ENCODE measurements at places on chromosomes 13 and 19.

DNA sequence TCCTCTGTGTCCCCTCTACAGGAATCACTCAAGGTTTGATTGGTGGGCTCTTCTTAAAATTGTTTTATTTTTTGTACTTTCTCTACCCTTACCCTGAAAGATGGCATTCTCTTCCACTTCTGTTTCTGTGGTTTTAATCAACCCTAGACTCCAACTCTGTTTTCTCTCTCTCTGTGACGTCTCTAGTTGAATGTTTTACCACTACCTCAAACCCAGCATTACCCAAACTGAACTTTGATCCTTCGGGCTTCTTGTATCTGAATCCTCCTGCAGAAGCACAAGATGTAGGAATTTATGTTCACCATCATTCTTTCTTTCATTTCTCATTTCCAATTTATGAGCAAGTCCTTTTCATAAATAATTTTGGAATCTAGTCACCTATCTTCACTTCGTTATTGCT is 39.9 kb downstream of the PCCA start:
- no peak for DNase-seq

GRCh38 chr19:11534948-11535347 is 3.7 kb upstream of the CNN1 start:
- no peak for DNase-seq

- no peak for DNase-seq
Measured at GRCh38 chr19:34273121-34273520, 18.8 kb downstream of the GARRE1 start.

DNA sequence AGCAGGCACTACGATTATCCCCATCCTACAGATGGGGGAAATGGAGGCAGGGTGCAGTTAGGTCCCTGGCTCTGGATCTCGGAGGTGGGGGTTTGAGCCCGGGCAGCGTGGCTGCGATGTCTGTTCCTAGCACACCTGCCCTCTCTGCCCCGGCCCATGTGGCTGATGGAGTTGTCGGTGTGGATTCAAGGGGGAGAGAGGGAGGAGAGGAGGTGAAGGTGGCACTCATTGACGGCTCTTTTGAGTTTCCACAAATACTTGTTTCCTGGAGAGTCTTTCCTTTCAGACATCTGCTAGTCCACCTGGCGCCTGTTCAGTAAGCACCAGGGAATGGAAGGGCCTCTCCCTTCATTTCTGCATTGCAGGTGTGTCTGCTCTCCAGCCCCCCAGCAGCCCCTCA is 69.9 kb downstream of the ARHGEF18 start:
- DNase-seq = no peak

GRCh38 chr13:88761145-88761544 is 1090.0 kb downstream of the SLITRK5 start:
- DNase-seq = no peak

DNA sequence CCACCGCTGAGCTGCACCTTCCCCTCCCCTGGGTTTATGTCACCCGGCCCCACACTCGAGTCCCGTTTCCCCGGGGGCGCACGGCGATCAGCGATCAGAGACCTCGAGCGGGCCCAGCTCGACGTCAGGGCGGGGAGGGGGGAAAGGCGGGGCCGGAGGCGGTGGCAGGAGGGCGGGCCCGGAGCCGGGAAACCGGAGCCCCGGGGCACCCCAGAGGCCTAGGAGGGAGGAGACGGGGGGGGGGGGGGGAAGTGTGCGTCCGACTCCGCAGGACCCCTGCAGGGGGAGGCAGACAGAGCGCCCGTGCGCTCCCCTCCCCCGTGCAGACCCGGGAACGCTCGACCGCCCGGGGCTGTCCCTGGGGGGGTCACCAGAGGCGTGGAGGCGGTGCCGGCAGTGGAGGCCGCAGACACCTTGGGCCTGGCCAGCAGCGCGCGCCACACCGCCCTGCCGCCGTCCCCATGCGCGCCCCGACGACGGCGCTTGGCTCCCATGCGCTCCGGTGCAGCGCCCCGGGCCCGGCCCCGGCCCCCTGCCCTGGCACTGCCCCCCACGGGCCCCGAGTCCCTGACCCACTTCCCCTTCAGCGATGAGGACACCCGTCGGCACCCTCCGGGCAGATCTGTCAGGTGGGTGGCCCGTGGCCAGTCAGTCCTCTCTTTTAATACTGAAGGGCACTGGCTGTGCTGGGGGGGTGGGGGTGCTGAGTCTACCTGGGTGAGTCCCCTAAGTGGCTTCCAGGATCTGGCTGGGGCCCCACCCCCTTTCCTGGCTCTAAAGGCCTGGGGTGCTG is 11.8 kb downstream of the PDE4A start:
- no peak for DNase-seq

DNA sequence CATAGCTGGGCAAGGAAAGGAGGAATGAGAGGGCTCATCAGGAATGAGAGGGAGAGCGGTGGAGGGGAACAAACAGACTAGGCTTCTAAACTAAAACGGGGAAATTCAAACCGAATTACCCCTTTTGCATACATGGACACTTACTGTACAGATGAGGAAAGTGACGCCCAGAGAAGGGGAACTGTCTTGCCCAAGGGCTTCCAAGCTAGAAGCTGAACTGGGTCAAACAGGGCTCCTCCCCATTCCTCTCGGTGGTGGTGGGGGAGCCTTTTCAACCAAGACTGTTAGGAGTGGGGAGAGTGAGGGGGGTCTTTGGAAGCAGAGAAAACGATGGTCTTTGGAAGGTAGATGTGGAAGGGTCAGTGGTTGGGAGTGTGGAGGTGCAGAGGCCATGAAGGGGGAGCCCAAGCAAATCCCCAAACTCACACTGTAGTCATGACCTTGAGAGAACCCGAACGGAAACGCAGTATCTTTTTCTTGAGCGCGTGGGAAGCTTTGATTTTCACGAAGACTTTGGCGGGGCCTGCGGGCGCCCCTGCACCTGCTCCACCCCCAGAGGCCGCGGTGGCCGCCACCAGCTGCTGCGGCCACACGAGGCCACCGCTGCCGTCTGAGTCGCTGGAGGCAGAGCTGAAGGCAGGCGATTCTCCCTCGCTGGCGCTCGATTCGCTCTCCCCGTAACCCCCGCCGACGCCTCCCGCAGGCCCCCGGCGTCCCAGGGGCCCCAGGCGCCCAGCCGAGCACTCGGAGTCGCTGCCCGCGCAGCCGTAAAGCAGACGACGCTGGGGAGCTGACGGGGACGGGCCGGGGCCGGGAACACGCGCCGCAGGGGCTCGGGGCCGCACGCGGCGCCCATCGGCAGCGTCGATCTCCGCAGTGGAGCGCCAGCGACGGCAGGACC is 12.3 kb upstream of the GNG8 start:
- DNase-seq = no peak

DNA sequence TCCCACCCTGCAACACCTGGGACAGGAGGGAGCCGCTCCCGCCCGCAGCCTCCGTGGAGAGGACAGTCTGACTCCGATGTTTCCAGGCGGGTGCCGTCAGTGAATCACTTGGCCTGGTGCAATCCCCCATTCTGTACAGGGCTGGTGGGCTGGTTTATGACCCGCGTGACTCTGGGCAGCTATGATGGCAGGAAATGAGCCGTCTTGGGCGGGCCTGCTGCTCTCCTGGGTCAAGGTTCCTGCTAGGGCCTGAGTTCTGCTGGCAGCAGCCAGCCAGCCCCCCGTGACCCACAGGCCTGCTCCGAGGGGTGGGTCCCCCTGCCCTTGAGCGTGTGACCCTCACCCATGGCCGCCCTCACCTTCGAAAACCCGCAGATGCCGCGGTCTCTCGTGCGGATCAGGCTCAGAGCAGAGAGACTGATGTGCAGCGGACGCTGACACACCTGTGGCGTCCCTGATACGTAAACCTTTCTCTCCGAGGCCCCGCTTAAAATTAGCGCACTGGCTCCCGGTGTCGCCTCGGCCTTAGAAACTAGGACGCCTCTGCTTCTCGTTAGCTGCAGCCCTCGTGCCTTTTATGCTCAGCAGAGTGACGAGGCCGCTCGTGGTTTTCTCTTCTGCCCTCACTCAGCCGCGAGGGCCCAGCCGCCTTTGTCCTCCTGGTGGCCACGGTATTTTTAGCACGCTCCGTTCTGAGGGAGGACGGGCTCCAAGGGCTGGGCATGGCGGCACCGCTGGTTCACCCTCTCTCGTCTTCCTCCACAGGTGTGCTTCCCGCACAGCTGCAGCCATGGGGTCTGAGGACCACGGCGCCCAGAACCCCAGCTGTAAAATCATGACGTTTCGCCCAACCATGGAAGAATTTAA is 63.4 kb downstream of the KDM4B start:
- DNase-seq = no peak

- no peak for DNase-seq
Measured at GRCh38 chr19:10773969-10774368, 56.1 kb downstream of the DNM2 start.

- DNase-seq = peak; percentile 28
Measured at GRCh38 chr13:99265821-99266426, 7.7 kb upstream of the GPR18 start.

- peak; percentile 10 for DNase-seq
Measured at GRCh38 chr19:52963247-52963618, 552 bp upstream of the ZNF816 start.

- no peak for DNase-seq
Measured at GRCh38 chr19:42089191-42089750, 13.3 kb downstream of the ZNF574 start.

DNA sequence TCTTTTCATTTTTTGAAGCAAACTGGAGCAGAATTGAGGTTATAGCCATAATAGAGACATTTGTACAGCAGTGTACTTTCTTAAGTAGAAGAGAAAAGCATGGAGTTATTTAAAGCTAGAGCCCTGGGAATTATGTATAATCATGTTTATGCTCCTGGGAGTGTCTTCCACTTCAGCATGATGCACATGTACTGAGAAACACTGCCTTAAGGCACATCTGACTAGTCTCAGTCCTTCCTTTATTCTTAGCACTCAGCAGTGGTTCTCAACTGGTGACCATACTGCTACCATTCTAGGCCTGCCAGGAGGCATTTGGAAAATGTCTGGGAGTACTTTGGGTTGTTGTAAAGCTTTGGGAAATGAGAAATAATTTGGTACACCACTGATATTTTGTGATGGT is 45.8 kb downstream of the VWA8 start:
- no peak for DNase-seq

GRCh38 chr13:112688560-112689302 is 1.1 kb upstream of the ATP11A start:
- no peak for DNase-seq

DNA sequence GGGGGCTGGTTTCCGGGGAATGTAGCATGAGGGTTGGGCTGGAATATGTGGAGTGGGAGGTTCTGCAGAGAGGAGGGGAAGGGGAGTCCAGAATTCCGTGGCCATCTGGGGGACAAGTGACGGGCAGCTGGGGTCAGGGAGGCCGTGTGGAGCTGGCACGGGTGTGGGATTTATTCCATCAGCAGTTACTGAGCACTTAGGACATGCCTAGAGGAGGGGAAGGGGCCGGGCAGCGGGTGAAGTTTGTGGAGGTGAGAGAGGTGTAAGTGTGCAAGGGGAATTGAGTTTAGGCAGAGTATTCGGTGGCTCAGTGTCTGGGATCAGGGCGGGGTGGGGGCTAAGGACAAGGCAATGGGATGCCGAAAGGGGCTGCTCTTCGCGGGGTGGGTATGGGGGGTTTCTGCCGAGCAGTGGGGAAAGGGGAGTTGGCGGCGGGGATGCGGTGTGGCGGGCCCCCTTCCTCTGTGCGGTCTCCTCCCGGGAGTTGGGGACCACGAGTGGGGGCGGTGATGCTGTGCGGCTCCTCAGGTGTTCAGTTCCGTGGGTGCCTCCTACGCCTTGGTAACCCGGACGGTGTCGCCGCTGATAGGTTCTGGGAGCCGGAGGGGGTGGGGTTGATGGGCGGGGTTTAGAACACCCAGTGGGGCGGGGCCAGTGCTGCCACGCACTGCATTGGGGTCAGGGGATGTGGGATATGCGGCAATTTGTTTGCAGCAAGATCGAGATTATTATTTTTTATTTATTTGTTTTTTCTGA is 5.4 kb downstream of the CCDC61 start:
- no peak for DNase-seq

DNA sequence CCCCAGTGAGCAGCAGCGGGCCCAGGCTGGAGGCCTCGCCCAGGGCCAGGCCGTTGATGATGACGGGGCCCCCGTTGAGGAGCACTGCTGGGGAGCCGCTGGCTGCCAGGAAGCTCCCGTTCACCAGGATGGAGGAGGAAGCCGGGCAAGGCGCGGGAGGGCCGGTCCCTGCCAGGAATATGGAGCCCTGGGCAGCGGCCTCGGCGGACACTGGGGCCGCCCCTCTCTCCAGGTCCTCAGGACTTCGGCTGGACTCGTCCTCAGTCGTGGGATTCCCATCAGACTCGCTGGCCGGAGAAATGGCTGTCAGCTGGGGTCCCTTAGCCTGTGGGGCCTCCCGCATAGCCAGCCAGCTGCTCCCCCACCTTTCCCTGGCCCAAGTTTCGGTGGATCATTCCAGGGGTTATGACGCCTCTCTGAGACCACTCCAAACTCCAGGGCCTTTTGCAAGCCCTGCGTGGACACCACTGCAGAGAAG is 2.1 kb downstream of the SIX5 start:
- no peak for DNase-seq

GRCh38 chr13:44155422-44156293 is 218.0 kb upstream of the SERP2 start:
- DNase-seq = no peak

DNA sequence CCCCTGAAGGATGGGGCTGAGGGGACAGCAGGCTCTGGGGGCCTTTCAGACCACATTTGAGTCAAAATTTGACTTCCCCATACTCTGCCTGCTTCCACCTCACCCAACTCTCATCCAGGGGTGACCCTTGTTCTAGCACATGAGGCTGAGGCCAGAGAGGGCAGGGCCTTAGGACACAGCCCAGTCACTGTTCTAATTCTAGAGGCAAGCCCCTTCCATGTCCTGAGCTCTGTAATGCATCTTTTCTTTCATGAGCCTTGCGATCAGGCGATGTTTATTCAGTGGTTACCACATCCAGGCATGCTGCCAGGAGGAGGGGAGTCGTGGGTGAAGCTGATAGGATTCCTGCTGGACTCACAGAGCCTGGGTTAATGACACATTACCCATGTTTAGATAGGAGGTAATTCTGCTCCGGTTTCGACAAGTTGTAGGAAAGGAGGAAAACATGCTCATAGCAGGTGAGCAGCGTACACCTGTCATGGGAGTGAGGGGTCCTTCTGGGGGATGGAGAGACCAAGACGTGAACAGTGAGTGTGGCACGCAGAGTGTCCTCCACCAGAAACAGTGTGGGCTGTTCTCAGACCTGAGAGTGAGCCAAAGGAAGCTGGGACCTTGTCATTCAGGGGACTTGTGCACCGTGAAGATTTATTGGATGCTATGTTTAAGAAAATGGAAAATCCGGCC is 9.3 kb downstream of the RPS9 start:
- DNase-seq = peak; percentile 93

DNA sequence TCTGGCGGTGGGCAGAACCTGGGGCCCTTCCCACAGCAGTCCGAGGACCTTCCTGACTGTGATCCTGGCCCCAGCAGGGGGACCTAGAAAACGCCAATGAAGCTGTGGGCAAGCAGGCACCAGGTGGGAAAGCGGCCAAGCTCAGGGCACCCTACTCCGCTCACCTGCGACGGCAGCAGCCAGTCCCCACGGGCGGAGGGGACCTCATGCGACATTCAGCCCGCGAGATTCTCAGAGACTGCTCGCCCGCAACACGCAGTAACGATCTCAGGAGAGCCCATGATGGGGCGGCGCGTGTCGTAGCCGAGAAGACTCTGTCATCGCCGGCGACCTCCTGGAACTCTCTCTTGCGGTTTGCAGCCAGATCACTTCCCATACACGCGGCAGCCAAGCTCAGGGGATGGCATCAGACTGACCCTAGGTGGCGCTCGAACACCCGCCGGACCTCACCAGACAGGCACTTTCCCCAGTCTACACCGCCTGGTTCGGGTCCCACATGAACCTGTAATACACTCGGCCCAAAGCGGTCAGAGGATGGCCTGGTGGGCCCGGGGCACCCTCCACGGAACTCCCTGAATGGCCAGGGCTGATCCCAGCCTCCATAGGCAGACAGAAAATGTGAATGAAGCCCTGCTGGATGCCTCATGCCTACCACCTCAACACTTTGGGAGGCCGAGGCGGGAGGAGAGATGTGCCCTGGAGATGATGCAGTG is 26.5 kb downstream of the MAN2B1 start:
- peak; percentile 70 for DNase-seq
